Bronchial epithelial cell (primary cell): ENCODE measurements at places on chromosomes 2 and 18.

- no peak for DNase-seq
Observed at GRCh38 chr2:148974095-148974494, 64.4 kb upstream of the LYPD6B start.

DNA sequence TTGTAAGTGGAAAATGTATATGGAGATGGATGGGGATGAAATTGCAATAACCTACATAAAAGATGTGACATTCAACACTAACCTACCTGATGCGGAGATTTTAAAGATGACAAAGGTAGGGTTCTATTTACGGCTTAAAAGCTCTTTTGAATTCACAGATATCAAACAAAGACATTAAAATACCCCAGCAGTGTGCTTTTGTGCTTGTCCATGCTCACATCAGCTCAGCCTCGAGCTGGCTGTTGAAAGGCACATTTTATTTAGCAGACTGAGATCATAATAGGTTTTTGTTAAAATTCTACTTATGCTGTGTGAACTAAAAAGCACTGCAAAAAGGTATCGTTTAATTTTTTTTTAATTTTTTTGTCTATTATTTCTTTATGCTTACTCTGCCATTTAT is 96.0 kb upstream of the CDCA7 start:
- no peak for DNase-seq

DNA sequence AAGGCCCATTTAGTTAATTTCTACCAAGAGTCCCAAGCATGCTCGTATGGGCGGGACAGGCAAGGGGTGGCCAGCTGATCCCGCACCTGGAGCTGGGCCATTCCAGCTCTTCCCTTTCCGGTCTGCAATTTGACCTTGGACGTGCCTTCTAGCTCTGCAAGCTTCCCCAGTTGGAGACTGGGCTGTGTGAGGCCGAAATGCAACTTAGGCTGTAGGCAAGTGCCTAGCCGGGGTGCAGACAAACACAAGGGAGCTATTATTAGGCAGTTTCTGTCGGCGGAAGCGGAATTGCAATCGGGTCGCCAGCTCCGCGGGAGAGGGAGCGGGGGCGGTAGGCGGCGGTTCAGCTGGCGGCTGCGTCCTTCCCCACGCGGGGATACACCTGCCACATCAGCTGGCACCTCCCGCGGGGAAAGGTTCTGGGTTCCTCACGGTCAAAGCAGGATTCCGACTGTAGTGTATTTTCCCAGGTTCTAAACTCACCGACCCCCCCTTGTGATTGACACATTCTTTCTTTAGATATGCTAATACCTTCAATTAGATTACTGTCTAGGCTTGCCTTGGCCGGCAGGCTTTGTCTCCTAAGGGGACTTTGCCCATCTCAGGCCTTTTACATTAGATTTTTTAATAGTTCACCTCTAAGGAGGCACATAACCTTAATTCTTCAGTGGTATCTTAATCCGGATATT is 17.1 kb upstream of the ZNF532 start:
- peak; percentile 46 for DNase-seq

DNA sequence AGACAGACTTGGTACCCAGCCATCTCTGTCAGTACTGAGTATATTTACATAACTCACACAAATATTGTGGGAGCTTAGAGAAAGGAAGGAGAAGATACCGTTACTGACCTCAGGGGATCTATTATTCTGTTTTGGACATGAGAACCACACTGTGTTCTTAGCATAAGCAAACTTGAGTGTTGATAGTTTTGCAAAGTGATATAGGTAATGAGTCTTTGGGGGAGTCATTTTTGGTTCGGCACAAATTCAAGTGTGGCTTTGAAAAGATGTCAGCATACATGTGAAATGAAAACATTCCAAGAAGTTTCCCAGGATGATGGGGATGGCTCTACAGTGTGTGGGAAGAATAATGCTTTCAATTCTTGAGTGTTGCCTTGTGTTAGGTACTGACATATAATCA is 24.1 kb downstream of the SMARCAL1 start:
- no peak for DNase-seq

DNA sequence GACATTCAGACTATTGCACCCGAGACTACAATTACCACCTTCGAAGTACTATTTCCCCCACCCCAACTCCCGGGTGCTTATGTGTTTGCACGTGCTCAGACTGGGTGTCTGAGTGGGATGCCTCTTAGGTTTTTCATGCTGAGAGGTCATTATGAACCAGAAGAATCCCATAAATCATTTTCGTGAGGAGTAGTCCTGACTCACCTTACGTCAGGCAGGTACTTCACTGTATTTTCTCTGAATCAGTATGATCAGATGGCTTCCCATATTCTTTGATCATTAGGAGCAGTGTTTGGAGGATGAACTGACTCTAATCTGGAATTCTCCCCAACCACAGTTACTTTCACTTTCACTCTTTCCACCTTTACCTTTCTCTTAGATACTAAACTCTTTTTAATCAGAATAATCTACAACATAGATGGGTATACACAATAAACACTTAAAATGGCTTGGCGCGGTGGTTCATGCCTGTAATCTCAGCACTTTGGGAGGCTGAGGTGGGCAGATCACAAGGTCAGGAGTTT is 38.4 kb upstream of the STAT4 start:
- DNase-seq: no peak
